Stimulated activated CD4-positive, alpha-beta T cell treated with anti-CD3 and anti-CD28 coated beads, Interleukin-15, amount 100 ng/mL, for 48 hours (primary cell): ENCODE measurements at places on chromosomes 3 and 15.

DNA sequence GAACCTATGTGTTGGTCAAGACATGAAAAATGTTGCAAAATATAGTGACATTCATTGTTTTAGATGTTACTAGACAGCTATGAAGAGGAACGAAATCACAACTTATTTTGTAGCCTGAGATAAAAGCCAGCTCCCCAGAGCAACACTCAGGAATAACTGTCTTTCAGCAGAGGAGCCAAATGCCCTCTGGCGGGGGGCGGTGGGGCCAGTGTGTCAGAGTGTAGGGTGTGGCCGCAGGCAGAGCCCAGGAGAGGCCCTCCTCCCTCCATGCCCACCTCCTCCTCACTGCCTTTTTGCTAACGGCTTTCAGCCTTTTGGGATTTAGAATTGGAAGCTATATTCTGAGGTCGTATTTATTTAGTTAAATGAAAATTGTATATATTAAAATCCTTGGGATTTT is 16.9 kb downstream of the APOD start:
- DNase-seq = no peak

- DNase-seq = no peak
Measured at GRCh38 chr3:139679220-139679775, 1.5 kb upstream of the NMNAT3 start.

DNA sequence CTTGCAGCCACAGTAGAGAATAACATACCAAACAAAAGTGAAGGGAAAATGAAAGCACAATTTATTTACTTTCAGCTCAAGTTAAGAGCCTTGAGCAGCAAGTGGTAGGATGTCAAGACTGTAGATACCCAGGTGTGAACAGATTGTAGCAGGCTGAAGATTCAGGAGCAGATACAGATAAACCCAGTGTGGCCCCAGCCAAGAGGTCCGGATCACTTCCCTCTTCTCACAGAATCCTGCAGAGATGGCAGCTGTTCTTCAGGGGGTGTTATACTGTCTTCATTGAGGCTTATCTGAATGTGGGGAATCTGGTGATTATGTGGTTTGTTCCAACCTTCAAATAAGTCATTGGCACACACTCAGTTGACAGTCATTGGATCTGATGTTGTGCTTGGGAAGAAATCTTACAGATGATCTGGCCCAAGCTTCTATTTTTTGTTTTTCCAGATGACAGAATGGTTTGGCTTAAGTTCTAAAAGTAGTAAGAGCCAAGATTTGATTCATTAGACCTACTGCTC is 2.2 kb downstream of the STARD9 start:
- DNase-seq = no peak

DNA sequence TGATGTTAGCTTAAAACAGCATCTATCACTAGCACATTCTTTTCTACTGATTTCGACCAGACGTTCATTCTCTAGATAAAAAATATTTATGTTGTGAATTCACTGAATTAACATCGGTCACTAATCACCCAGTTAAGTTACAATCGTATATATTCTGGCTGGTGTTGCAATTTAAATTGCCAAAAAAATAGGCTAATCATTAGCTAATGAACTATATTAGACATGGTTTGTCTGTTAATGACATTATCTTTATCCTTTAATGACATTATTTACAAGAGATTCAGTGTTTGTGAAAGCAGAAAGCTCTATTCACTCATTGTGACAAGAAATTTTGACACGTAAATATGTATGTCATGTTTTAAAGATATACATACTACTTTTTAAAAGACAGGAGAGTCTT is 6.7 kb downstream of the GHSR start:
- no peak for DNase-seq

DNA sequence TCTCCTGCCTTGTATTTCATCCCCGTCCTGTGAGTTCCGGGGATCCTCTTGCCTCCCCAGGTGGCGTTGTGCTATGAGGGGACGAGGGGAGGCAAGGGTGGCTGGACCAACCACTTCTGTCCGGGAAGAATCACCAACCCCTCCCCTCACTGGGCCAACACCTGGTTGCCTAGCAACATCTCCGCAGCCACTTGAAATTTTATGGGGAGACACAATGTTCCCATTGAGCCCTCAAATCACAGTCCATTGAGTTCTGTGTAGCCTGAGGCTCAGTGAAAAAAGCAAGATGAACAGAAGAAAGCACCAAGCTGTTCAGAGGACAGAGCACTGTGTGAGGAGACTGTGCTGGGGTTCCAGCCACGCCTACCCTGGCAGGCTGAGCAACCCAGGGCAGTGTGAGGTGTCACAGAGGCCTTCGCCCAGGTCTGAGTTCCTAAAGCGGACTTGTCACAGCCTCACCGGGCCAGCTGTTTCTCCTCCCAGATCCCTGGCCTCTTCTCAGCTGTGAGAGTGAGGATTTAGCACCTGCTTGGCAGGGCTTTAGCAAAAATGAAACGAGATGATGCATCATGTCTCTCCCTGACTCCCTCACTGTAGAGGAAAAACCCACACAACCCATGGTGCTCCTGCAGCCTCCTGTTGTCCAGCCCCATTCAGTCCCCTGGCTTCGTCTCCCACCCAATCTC is 76.8 kb downstream of the ATP2B2 start:
- no peak for DNase-seq

GRCh38 chr3:134810850-134811249 is 15.8 kb downstream of the EPHB1 start:
- DNase-seq = no peak

DNA sequence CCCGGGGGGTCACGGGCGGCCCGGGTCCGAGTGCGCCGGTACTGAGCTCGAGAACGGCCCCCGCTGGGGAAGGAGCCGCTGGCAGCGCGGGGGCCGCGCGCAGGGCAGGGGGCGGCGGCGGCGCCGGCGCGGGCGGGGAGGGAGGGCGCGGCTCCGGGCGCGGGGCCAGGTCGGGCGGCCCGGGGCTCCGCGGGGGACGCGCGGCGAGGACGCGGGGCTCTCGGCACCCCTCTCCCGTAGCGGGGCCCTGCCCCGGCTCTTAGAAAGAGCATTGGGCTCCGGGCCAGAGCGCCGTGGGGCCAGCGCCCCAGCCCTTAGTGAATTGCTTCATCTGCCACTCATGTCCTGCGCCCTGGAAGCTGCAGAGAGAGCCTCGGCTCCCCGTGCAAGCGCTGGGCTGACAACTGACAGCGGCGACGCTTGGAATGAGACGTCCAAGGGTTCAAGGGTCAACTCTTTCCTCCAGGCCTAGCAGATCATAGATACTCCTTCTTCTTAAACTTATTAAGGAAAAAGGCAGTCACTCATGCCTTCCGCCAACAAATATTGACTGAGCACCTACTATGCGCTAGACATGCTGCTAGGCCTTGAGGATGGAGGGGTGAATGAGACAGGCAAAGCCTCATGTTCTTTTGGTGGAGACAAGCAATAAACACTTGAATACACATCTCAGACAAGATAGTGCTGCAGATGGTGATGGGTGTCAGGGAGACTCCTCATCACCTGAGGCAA is 140.8 kb downstream of the SMAD6 start:
- no peak for DNase-seq

- no peak for DNase-seq
Measured at GRCh38 chr3:120280026-120280425, 5.0 kb downstream of the GPR156 start.

- DNase-seq = no peak
Measured at GRCh38 chr3:190076136-190076535, 44.6 kb downstream of the P3H2 start.

DNA sequence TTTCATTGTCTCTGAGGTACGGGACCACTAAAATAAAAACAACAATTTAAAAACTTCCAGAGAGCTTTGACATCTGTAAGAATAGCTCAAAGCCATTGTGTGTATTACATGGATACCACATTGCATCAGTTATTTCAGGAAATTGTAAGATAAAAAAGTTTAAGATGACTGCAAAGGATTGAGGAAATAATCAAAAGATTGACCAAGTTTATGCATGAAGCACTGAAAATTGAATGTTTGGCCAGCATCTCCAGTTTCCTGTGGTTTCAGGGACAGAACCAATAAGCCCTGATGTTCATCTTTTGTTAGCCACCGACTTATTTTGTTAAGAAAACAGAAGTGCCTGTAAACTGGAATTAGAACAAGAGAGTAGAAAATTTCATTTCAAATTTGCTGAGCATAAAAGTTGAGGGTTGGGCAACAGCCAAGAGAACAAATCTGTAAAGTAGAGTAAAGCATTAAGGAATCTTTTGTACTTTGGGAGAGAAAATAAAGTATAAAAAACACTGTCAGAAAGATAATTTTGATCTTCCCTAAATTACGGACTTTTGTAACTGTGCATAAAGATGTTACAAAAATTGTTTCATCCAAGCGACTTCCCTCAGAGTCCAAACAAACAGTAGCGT is 211.5 kb upstream of the P2RY1 start:
- DNase-seq = no peak
